Naive B cell (primary cell): ENCODE measurements at places on chromosomes 3 and 15.
A peak's percentile ranks its signal among the peaks of the same experiment; 100 is the strongest.

GRCh38 chr3:172876297-172876696 lies 125.8 kb downstream of the ECT2 start:
- no peak for DNase-seq

- no peak for DNase-seq
Measured at GRCh38 chr3:148914936-148915690, 50.0 kb downstream of the CPA3 start.

- no peak for DNase-seq
Measured at GRCh38 chr3:50518436-50518835, 15.0 kb upstream of the CACNA2D2 start.

GRCh38 chr3:145058483-145058882 lies 1086.9 kb downstream of the DIPK2A start:
- DNase-seq = no peak

DNA sequence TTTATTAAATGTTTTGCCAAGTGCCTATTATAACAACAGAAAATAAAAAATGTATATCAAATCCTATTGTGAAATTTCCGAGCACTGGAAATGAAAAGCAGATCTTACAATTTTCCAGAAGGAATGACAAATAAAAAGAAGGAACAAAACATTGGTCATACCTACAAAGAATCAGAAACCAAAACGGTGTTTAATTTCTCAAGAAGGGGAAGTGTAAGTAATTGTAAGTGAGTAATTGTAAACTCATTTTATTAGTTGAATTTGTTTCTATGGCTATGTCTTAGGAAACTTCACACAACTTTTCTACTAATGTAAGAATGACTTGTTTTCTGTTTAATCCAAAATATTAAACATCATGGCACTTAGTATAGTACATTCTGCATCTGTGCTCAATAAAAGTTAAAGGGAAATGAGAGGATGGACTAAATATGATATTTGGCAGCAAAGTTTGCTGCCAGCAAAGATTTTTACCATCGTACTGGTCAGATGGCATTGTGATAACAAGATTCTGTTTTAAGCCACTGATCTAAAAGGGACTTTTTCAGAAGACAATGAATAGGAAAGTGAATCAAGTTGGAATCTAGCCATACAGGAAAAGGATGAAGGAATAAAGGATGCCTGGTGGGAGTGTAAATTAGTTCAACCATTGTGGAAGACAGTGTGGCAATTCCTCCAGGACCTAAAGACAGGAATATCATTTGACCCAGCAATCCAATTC lies 232.4 kb downstream of the NFKBIZ start:
- DNase-seq = no peak

DNA sequence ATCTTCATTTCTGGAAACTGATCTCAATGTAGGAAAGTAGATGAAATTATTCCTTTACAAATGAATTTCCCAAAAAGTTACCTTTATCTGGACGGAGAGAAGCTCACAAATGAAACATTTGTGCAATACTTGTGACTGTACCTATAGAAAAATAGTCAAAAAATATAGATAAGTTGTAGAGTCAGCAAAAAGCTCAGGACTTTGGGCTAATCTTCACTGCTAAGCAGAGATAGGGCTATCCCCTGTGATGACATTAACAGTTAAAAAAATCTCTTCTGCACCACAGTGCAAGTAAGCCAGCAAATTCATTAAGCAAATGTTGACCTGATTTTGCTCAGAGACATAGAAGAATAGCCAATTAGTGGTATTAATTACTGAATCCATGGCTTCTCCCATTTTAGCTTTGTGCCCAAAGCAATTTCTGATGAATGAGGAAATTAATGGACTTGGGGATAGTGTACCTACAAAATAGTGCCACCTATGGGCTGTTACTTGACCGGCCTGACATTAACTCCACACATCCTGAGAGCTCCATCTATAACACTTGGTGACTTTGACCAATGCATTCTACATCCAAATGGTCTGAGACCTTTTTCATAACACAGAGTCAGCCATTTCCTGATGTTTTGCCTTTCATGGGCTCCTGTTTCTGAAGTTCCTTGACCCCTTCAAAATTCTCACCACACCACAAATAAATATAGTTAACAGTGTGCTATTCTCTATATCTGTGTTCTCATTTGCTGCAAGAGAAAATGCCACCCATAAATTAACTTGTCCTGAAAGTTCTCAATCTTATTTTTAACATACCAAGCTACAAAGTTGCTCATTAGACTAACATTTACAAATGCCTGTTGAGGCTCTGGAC lies 105.0 kb downstream of the SSR3 start:
- DNase-seq = no peak

- no peak for DNase-seq
Measured at GRCh38 chr3:1848935-1849334, 249.7 kb upstream of the CNTN4 start.

DNA sequence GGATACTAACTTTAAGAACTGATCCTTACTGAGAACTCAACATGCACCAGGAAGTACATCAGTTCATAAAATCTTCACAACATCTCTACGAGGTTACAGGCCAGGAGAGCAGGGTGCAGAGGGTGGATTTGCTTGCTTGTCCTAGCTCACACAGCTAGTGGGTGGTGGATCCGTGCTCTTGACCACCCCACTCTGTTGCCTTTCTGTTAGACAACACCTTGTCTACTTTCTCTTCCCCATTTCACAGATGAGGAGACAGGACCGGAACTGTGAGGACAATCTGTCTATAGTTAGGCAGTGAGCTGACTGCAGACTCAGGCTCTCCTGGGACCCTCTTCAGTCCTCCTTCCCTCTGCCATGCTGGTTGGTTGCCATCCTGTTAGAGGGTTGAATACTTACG lies 221.7 kb upstream of the TLE3 start:
- peak; percentile 89 for DNase-seq

DNA sequence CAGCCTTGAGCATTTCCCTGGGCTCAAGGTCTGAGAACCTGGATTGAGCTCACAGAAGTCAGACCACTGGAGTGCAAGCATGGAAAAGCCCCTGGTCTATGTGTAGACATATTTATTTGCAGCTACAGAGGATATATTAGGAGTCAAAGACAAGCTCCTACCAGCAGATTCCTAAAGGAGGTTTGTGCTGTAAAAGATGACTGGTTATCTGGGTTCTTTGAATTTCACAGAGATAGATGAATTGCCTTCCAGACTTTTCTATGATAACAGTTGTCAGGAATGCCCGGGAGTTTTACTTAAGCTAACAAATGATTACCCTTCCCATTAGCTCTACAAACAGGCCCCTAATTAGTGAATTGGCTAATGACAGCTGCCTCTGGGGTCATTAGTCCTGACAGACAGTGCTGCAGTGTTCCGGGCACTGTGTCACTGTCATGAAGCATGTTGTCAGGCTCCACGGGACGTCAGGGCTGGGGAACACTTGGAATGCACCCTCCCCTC lies 48.8 kb upstream of the PLXNA1 start:
- no peak for DNase-seq

DNA sequence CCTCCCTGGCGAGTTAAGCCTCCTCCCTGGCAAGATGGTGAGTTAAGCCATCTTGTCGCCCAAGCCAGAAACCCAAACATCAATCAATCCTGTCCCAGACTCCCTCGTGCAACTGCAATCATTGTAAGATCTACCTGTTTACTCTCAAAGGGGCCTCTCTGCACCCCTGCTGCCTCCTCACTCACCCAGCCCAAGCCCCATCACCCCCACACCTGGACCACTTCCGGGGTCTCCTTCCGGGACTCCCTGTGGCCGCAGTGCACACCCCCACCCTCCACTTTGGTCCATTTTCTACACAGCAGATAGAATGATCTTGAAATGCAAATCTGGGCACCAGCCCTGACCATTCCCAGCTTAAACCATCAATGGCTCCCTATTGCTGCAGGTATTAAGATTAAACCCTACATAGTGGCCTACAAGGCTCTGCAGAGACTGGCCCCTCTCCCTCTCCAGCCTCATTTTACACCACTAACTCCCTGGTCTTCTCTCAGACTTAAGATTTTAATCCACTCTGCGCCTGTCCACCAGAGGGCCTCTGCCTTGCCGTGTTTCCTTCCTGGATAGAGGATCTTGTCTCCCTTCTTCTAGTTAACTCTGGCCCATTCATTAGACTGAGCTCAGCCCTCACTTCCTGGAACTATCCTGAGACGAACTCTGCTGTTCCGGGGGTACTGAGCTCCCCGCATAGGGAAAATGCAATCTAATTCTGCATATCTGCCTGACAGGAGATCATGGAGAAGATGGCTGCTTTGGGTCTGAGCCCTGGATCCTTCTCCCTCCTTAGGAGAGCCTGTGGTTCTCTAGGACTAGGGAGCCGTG lies 41.9 kb upstream of the SLC6A1 start:
- no peak for DNase-seq

DNA sequence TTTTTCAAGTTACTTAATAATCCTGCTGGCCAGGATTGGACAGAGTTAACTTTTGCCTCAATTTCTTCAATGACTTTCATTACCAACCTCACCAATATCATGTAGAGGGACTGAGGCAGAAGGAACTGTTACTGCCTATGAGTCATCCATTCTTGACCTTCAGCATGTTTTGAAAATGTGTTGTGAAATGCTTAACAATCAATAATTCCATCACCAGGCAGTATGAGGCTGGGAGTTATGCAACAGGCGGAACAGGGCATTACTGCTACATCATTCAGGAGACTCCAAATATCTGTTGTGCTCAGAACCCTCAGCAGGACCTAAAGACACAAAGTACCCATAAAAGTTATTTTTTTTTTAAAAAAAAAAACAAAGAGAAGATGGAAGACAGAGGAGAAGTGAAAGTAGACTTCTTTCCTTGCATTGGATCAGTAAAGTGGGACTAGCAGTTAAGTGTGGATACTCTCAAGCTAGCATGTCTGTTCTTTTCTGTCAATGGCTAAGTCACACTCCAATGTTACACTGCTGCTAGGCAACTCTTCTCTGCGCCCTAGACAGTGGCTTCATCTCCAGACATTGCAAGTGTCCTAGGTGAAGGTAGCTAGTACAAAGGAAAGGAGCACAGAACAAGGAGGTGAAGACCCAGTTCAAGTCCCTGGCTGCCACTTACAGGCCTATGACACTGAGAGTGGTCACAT lies 184.9 kb upstream of the LPP start:
- DNase-seq = no peak

DNA sequence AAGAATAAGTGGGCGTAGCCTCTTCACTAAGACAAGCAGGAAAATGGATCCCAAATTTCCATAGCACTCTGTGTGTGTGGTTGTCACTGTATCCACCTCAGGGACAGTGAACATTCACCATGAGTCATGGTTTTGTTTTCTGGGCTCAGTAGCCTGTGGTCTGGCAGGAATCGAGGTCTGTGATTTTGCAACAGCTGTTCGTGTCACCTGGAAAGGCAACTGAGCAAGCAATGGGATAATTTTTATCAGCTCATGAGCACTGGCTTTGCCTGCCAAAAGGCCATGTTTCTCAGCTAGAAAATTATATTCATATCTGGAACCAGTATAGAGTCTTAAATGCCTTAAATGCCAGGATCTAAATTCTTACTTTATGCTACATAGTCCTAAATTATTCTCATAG lies 60.9 kb downstream of the STRIT1 start:
- no peak for DNase-seq

GRCh38 chr3:186182850-186183249 lies 74.0 kb upstream of the ETV5 start:
- no peak for DNase-seq

GRCh38 chr3:24086617-24087404 lies 141.7 kb downstream of the NR1D2 start:
- DNase-seq = no peak

DNA sequence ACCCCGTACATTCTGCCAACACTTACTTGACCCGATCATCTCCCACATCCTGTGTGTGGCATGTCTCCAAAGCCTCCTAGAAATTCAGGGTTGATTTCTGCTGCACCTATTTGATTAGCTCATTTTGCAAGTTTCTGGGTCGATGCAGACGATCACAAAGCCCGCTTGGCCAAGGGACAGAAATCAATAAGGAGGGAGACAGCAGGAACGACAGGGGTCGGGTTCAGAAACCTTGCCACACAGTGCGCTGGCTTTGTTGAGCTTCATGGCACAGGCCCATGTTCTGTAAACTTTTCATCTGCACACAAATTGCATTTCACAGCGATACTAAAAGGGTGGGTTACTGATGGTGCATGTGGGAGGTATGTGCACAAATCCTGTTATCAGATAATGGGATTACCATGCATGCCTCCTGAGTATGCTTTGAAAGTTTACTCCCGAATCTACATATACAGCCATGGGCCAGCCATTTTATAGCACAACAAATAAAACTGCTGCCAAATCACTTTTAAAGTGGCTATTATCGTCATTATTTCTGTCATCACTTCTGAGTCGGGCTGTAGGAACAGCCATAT lies 95.9 kb upstream of the ATP11B start:
- DNase-seq = no peak

DNA sequence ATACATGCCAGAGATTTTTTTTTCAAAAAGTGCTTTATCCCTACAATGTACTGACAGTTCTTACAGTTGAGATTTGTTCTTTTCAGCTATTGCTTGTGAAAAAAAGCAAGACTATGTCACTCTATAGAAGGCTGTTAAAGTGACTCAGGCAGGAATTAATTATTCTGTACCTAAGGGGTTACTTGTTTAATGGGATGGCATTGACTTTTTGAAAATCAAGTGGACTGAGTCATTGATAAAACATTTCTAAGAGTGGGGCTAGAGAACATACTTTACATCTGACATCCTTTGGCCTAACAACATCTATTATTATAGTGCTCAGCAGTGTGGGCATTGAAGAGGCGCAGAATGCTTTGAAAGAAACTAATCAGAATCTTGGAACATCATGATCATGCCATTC lies 34.3 kb downstream of the INTS14 start:
- no peak for DNase-seq

DNA sequence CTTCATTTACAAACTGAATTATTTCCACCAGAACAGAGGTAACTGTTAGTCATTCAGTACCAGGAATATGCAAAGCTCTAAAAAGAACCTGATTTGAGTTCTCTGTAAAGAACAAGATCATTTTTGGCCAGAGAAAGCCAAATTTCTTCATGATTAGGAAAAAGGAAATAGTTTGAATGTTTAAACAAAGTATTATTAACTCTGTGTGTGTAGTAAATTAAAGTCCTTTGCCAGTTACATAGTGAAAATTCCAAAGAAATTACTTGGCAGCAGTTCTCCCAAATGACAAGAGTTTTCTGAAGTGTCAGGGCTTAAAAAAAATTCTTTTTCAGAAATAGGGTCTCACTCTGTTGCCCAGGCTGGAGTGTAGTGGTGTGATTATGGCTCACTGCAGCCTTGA lies 24.5 kb downstream of the QTRT2 start:
- no peak for DNase-seq
